ENCODE measurements at places on chromosomes 16 and 17.

- no peak for DNase-seq
Measured at GRCh38 chr17:46202424-46202823, 9.2 kb upstream of the KANSL1 start.

DNA sequence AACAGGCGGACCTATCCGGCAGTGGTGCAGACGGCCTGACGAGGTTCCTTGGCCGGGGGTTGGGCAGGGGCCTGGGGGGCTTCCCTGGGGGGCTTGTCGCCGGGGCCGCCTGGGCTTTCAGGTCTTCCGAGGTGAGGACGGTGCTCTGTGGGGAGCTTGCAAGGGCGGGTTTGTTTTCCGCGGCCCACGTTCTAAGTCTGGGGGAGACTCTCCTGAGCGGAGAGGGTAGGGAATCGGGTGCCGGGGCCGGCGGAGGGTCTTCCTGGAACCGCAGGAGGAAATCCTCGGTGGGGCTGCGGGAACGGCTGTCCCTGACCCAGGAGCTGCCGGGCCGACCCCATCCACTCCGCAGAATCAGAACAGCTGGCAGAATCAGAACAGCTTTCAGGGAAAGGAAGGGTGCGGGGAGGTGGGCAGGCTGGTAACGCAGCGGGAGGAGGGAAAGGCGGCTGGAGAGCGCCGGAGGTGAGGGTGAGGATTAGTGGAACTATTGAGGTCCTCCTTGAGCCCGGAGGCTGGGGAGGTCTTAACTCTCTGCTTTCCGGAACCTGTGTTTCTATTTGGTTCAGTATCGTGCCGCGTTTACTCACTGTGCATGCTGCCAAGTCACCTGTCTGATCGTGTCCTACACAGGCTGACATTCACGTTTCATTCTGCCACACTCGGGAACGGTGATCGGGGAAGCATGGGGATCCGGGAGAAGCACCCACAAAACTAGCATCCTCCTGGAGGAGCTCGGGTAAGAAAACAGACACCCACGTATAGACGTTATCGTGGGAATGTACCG, 28.9 kb downstream of the CPSF4L start:
- peak; percentile 9 for DNase-seq

GRCh38 chr16:1825381-1825863, 1.2 kb downstream of the HAGH start:
- no peak for DNase-seq

DNA sequence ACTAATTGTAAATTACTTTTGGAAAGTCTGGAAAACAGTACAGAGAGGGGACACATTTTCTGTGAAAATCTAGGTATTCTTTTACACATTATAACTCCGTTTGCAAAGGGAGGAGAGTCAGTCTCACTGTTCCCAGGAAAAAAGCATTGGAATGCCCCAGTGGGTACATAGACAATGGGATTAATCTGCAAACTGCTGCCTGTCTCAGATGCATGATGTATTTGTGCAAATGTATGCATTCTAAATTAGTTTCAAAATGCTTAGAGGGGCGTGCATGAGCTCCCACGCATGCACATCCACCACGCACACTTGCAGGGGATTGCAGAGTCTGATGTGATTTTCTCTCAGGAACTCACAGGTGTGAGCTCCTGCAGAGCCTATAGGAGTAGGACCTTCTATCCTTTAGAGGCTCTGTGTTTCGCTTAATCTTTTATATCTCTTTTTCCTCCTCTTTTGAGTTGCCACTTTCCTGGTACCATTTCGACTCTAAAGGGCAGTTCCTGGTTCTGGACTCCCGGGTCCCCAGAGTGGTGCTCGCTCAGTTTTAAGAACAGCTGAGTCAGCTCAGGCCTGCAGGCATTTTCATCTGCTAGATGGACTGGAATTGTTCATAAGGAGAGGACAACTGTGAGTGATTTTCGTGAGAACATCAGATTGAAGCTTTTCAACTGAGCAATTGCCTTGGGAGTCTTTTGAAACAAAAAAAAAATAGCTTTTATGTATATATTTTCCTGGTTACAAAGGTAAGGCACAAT, 1.1 kb downstream of the BCO1 start:
- no peak for DNase-seq

DNA sequence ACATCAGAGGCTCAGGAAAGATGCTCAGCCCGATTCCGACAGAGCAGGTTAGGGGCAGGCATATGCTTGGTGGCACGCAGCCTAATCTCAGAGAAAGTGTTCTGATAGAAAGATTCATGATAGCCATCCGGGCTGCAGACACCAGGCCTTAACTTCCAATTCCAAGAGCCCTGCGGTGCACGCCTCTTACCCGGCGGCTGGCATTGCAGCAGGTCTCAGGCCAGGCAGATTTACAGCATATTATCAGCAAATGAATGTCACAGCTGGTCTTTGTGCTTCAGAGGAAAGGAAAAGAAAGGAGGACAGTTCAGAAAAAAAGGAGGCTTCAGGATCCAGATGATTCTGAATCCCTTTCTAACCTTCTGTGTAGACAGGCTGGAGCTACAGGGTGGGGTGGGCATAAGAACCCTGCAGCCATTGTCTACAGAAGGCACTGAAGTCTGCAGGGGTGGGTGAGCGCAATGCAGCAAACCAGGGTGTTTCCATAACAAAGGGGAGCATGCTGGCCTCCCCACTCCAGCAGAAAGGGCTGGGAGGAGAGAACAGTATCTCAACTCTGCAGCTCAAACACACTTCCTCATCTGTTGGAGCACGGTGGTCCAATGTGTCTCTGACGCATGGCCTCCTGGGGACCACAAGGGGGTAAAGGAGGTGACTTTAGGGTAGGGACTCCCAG, 277.4 kb upstream of the XYLT1 start:
- DNase-seq: no peak

GRCh38 chr16:21684199-21684598, 20.4 kb downstream of the OTOA start:
- DNase-seq: no peak

DNA sequence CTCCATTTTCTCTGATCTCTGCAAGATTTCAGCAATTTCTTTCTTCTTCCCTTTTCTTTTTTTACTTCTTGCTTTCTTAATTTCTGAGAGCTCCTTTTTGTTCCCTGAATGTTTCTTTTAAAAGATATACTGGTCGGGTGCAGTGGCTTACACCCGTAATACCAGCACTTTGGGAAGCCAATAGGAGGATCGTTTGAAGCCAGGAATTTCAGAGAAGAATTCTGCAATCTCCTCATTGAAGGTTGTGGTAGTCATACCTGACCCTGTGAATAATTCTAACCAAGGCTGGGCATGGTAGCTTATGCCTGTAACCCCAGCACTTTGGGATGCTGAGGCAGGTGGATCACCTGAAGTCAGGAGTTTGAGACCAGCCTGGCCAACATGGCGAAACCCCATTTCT, 15.6 kb upstream of the ABCC1 start:
- DNase-seq: no peak

- DNase-seq: no peak
Measured at GRCh38 chr16:23950291-23950894, 114.6 kb downstream of the PRKCB start.

- no peak for DNase-seq
Measured at GRCh38 chr17:38327936-38328335, 15.8 kb downstream of the GPR179 start.

DNA sequence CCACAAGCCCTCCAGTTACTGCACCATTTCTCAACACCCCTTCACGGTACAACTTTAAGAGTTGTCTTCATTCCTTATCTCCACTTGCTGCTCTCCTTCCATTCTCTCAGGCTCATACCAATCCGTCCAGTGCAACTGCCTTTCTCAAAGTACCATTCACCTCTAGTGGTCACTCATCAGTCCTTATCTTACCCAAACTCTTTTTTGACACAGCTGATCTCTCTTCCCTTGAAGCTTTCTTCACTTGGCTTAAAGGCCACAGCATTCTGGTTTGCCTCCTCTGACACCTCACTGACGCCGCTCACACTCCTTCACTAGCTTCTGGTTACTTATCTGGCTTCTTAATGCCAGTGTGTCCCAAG, 24.9 kb downstream of the UBE2G1 start:
- no peak for DNase-seq

- DNase-seq: peak; percentile 17
Measured at GRCh38 chr17:36705874-36706731, 104.7 kb downstream of the MRM1 start.

Measured in fibroblast of skin of scalp (primary cell).